ENCODE measurements at places on chromosomes 4 and X.

DNA sequence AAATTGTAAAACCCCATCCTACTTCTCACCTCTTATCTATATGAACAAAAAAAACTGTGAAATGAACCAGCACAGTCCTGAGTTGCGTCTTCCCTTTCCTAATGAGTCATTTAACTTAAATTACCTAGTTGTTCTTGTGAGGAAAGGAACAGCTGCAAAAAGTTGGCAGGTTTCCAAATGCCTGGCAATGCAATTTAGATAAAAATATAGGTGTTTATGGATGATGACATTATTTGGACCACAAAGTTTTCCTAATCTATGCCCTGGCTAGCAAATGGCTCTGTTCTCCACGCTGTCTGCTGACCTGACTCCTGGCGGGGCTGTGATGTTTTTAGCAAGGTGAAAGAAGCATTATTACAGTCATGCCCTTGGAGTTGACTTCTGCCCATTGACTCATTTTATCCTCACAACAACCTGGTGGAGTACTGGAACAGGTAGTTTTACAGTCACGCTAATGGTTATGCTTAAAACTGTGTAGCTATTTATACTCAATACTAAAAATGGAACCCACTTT, 29.8 kb upstream of the RELL1 start:
- DNase-seq = no peak

DNA sequence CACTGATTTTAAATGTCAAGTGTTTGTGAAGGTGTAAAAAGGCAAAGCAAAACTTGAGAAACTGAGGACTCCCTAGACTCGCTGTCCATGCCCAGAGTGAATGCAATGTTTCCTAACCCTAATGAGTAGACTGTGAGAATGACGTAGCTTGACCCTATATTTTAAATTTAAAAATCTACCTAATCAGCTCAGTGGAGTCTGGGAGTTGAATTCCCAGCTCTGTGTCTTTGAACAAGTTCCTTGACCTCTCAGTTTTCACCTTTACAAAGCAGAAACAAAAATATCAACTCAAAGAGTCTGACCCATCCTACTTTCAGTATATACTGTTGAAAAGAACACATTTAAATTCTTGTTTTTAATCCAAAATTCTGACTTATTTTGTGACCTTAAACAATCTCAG, 2.3 kb downstream of the FGA start:
- no peak for DNase-seq

DNA sequence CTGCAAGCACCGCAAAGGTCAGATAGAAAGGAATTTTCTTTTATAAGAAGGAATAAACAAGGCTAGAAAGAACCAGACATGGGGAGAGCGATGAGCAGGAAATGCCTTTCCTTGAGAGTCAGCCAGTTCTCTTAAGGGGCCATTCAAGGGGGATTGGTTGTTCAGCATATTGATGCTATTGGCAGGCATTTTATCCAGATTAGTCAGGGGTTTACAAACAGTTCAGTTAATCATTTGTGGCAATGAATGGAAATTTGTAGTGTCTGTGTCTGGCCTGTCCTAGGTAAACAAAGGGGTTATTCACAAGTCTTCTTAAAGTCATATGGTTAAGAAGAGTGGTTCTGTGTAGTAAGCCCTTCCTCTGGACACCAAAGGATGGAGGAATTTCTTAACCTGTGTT, 184.7 kb upstream of the FRMPD4 start:
- DNase-seq = no peak

GRCh38 chr4:107888237-107888636, 43.1 kb upstream of the CYP2U1 start:
- DNase-seq = no peak

DNA sequence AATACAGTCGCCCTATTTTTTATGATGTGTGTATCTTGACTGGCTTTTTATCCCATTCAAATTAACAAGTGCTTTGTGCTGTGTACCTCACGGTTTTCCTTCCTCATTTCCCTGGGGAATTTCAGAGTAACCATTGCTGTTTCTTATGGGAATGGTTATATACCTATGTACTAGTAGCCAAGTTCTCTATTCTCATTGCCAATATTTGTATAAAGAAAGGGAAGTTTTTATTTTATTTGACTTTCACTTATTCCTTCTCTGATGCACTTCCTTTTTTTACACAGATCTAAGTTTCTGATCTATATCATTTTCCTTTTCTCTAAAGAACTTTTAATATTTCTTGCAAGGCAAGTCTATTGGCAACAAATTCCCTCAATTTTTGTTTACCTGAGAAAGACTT, 181.3 kb downstream of the SOWAHB start:
- DNase-seq = no peak

Measured in cerebellar nuclear complex (tissue), 1 donor.